ENCODE measurements at places on chromosomes 2 and 18.

DNA sequence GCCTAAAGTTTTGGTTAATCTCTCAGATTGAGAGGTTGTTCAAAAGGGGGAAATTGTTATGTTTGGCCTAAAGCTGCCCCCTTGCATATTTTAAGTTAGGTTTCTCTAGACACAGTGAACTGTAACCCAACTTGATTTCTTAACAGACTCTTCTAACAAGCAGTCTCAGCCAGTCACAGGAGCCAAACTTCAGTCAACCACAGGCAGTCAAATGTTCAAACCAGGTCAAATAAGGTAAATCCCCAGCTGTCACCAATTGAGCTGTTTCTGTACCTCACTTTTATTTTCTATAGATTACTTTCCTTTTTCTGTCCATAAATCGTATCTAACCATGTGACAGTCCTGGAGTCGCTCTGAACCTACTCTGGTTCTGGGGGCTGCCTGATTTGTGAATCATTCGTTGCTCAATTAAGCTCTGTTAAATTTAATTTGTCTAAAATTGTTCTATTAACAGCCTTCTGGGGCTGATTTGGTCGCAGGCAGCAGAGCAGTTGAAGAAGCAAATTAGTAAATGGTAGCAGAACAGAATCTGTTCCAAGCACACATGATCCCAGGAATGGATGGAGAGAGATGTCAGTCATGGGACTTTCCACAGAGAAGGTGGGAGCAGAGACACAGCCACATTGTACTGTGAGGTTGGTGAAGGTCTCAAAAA is 16.4 kb upstream of the NFU1 start:
- no peak for DNase-seq

GRCh38 chr2:216188956-216189355 is 79.8 kb downstream of the XRCC5 start:
- no peak for DNase-seq

DNA sequence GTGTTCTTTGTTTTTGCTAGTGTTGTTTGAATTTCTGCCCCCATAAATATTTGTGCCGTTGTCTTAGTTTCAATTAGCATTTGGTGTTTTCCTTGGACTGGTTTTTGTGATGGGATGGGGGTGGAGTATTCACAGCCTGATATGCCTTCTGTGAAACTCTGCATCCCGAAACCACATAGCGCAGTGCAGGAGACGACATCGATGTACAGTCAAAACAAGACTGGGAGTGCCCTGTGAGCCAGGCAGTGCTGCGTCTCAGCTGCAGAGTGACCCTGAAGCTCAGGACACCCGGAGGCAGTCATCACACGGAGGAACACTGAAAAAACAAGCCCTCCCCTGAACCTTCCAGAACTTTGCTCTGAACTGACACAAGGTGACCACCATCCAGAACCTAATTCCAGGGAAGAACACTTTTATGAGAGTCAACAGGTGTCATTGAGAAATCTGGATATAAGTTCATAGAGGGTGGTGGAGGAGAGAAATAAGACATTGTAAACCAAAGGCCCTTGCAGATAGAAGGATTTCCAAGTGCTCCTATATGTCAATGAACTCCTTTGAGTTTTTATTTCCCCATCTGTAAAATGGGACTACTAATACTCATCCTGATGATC is 61.2 kb upstream of the CABLES1 start:
- DNase-seq = no peak

DNA sequence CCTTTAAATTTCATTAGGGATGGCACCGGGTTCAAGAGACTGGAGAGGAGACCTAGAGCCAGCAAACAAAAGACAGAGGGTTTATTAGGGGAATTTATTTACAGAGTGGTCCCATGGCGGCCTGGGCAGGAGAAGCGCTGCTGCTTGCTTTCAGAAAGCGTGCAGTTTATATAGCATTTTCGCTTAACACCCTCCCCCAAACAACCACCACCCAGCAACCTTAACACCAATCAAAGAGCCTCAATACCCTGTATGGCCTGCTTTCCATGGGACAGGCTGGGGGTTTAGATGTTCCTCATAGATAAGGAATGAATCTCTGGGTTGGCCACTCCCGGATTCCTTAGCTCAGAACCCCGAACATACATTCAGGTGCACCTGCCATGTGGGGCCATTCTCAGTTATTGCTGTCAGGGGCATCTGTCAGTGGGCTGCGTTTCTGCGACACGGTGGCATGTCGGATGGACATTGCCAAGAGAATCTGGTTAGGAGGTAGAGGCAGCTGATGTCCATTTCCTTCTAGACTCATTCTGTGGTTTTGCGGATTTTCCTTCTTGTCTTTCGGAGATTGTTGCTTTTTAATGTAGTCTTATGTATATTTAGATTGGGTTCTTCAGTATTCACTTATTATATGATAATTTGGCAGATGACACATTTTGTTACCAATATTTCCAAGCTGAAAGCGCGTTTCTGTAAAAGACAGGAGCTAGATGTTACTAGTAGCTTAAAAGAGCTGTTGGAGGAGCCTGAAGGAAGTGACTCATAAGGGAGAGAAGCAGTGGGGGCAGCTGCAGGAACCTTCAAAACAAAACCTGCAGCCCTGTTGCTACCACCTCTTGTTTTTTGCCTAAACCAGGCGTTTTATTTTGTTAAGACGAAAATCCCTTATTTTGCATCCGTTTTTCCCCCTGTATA is 7.2 kb downstream of the AGAP1 start:
- no peak for DNase-seq

- no peak for DNase-seq
These were observed 133.8 kb downstream of the ARL4C start for GRCh38 chr2:234363011-234363487.

GRCh38 chr2:52395912-52396311 is 1364.0 kb upstream of the NRXN1 start:
- no peak for DNase-seq

GRCh38 chr2:15337996-15338666 is 223.0 kb downstream of the NBAS start:
- no peak for DNase-seq

DNA sequence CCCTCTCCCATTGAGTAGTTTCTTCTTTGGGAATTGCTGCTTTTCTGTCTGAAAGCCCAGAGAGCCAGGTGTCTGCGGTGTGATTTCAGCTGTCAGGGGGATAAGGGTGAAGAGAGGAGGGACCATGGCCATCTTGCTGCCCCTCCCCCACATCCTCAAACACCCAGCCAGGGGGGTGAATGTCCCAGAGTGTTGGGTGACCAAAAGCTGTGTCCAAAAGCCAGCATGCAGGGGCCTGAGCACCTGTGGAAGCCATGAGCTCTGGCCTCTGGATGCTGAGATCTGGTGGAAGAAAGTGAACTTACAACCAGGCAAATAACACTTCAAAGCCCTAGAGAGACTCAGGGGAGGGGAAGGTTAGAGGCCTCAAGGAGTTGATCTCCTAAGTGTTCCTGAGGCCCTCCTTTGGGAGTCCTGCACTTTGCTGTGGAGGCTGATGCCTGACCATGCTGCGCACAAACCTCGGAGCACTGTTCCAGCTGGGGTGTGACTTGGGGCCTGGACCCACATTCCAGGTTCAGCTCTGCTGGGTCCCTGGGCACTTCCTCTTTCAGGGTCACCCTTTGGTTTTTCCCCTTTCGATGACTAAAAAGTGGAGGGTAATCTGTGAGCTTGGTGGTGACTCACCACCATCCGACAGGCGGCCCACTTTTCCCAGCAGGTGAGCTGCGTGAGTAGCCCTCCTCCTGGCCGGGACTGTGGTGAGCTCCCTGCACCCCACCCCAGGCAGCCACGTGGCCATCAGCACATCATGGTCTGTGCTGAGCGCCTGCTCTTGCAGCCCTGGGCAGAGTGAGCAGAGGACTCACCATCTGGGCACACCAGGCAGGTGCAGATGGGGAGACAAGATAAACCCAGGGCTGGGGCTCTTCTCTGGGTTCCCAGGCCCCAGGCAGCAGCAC is 66.8 kb upstream of the FOSL2 start:
- no peak for DNase-seq

DNA sequence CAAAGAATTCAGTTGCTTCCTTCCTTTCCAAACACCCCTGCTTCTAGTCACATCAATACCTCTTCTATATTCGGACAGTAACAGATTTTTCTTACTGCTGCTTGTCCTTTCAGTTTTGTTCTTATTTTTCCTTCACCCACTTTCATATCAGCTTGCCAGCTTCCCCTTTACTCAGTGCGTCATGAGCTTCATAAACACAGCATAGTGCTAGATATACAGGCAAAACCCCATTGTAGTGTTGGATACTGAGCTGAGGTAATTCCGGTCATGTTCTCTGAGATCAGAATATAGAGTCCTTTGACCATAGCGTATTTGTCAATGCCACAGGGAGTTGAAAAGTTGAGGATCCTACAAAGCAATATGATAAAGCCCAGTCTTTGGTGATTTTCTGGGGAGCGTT is 2.4 kb downstream of the FARP2 start:
- no peak for DNase-seq

DNA sequence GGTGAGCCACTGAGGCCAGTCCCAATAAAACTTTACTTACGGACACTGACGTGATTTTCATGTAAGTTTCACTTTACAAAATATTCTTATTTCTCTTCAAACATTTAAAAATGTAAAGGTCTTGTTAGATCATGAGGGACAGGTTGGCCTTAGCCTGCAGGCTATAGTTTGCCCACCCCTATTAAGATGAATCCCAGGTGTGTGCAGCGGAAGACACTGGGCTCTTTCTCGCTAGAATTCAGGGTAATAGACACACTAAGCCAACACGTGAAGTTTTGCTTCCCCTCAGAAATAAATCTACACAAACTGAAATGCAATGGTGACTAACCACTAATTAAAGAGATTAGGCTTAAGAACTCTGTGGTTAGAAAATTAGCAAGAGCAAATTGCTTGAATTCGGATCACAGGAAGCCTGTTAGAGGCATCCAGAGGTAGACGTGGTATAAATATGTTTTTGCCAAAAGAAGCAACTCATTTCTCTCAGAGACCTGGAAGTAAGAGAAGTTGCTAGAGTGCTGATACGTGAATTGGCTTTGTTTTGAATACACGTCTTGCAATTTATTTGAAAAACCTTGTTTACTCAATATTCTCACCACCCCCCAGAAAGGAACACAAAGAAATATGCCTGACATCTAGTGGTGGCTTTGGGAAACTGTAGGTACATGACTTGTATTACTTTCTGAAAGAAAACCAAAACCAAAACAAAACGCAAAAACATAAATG is 151.6 kb downstream of the DTNB start:
- no peak for DNase-seq

DNA sequence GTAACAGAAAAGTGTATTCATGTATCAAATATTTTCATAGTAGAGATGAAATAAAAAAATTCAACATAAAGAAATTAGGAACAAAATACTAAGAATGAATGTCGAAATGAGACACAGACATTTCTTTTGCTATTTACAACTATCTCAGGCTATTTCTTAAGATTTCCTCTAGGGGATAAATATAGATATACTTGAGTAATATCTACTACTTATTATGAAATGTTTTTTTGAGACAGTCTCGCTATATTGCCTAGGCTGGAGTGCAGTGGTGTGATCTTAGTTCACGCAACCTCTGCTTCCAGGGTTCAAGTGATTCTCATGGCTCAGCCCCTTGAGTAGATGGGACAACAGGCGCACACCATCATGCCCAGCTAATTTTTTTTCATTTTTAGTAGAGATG is 326.1 kb downstream of the RNF144A start:
- DNase-seq = no peak

- no peak for DNase-seq
These were observed 9.5 kb downstream of the SESTD1 start for GRCh38 chr2:179255129-179255528.

- DNase-seq = no peak
These were observed 1109.1 kb upstream of the NRXN1 start for GRCh38 chr2:52141076-52141475.

DNA sequence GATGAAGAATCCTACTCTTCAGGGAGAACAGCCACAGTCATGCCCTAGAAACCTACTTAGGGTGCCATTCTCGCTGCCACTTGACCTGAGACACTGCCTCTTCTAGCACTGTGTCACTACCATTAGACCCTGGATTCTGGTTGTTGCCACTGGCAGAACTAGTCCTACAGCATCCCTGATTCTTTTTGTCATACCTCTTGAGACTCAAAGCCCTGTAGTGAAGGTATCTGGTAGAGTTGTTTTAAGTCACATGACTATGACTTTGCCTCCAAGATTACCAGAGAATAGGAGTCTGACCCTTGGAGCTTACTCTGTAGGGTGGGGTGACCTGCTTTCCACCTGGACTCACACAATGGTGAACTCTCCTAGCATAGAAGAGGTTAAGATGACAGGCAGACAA is 296.7 kb downstream of the TNS1 start:
- DNase-seq = no peak

DNA sequence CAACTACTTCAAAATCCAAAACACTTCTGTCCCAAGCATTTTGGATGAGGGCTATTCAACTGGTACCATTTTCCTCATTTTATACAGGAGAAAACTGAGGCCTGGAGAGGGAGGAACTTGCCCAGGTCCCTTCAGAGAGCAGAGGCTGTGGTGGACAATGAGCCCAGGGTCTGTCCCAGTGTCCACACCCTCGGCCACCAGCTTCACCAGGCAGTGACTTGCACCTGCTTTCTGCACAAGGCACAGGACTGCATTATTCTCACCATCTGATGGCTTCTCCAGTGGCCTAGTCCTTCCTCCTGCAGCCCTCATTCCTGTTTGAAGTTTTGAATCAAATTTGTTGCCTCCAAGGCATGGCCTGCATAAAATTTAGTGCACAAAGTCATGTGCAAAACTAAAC is 53.3 kb downstream of the RNF144A start:
- no peak for DNase-seq

GRCh38 chr2:156147594-156148330 is 184.8 kb downstream of the NR4A2 start:
- no peak for DNase-seq

DNA sequence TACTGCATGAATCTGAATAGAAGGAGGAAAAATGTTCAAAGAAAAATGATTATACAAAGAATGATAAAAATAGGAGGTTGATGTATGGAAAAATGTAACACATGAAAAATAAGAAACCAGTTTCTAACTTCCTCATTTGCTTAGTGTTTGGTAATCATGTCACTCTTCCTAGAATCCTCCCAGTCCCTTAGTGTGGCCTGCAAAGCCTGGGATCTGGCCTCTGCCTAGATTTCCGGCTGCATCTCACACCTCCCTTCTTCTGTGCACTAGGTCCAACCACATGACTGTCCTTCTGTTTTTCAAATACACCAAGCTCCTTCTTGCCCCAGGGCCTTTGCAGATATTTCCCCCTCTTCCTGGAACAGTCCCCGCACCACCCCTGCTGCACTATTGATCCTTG is 76.8 kb upstream of the RBMS1 start:
- no peak for DNase-seq

DNA sequence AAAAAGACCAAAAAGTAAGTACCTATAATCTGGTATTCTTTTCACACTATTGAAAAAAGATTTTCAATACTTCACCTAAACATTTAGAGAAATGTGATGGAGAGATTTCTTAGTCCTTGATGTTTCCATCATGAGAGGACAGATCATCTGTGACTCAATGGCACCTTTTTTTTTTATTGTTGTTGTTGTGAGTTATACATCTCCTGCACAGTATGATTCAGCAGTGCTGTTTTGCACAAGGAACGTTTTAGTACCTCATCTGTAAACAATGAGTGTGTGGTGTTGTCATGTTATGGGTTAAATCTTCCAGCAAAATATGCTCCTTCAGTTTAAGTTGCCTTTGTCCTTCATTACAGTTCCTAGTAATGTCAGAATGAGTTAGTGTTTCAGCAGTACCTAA is 2.2 kb downstream of the KIAA1328 start:
- no peak for DNase-seq

GRCh38 chr2:189821953-189822748 is 37.9 kb downstream of the PMS1 start:
- no peak for DNase-seq

- no peak for DNase-seq
These were observed 8.0 kb upstream of the CYP27C1 start for GRCh38 chr2:127228102-127228501.
